ENCODE measurements at places on chromosomes 13 and 19.

GRCh38 chr19:47357788-47358680 lies 8.9 kb downstream of the DHX34 start:
- DNase-seq, result no peak

- DNase-seq, result no peak
Measured at GRCh38 chr13:32390048-32390447, 37.9 kb downstream of the N4BP2L1 start.

GRCh38 chr19:1113030-1113985 lies 9.5 kb downstream of the GPX4 start:
- peak; percentile 58 for DNase-seq

DNA sequence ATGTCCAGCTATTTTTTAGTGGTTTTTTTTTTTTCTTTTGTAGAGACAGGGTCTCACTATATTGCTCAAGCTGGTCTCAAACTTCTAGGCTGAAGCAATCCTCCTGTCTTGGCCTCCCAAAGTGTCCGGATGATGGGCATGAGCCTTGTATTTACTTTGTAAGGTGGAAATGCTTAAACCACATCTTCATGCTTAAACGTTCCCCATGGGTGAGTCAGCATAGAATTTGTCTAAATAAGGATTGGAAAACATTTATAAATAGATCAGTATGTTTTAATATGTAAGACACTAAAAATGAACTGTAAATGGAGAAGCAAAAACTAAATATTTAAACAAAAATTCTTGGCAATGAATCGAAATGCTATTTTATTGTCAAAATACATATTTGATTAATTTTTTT lies 698.0 kb downstream of the PCDH9 start:
- no peak for DNase-seq

DNA sequence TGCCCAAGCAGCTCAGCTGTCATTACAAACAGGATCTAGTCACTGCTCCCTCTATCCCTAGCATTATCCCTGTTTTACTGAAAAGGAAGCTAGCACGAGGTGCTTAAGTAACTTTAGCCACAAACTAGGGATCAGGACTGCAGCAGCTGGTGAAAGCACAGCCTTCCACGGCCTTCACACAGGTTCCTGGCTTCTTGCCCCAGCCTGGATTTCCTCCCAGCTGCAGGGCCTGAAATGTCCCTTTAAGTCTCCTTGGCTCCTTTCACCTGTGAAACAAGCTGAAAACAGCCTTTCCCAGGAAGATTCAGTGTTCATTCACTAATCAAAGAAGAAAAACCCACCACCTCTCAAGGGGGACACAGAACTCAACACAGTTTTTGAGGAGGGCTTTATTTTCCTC lies 754.5 kb downstream of the DIAPH3 start:
- no peak for DNase-seq

GRCh38 chr19:27966390-27966816 lies 1246.5 kb downstream of the UQCRFS1 start:
- DNase-seq, result peak; percentile 9

GRCh38 chr19:50646074-50646807 lies 3.0 kb upstream of the C19orf81 start:
- peak; percentile 37 for DNase-seq

GRCh38 chr13:42041011-42041683 lies 7.3 kb upstream of the DGKH start:
- peak; percentile 72 for DNase-seq

DNA sequence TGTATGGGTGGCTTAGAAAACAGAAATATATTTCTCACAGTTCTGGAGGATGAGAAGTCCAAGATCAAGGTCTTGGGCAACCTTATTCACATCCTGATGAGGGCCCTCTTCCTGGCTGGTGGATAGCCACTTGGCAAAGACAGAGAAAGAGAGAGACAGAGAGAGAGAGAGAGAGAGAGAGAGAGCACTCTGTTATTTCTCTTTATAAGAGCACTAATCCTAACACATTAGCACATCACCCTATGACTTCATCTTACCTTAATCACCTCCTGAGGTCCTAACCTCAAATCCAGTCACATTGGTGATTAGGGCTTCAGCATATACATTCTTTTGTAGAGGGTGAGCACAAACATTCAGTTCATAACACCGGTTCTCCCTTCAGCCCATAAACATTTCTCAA lies 430.3 kb downstream of the EFNB2 start:
- no peak for DNase-seq

- DNase-seq, result peak; percentile 74
Measured at GRCh38 chr19:1445185-1445931, 4.6 kb upstream of the APC2 start.

DNA sequence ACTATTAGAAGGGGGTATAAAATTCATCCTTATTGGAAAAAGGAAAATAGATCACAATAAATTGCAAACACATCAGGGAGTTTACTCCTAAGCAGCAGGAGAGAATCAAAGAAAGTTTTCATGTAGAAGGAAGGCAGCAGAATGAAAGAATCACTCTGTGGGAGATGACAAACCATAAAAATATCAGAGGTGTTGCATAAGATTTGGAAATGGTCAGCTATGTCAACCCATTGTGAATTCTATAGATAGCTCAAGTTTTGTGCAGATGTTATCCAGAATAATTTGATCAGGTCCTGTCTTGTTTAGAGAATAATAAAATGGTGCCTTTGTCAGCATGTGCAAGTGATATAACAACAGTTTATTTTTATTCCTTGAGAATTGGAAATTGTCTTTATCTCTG lies 622.4 kb downstream of the DCT start:
- DNase-seq, result no peak

- no peak for DNase-seq
Measured at GRCh38 chr13:76385586-76385985, 500.6 kb downstream of the KCTD12 start.

- no peak for DNase-seq
Measured at GRCh38 chr13:27975564-27976361, 6.6 kb upstream of the CDX2 start.

DNA sequence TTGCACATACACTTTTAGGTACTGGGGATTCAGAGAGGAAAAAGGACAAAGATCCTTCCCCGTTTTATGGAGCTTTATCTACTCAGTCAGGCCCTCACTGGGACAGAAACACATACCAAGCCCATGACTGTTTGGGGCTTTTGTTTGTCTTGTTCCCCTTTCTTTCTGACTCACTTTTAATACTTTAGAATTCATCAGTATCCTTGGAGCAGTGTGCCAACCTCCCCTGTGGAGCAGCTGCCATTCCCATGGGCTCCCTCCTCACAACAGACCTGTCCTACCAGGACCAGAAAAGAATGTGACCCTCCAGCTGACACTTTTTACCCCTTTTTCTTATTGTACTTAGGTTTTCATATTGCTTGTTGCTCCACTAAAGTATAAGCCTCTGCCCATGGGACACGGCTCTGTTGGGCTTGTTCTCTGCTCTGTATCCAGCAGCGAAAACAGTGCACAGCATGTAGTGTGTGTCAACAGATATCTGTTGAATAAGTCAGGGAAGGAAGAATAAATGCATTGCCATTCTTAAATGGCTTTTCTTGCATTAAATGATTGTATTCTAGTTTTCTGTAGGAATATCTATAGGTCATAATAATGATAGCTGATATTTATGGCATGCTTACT lies 431.1 kb downstream of the EFNB2 start:
- peak; percentile 90 for DNase-seq

DNA sequence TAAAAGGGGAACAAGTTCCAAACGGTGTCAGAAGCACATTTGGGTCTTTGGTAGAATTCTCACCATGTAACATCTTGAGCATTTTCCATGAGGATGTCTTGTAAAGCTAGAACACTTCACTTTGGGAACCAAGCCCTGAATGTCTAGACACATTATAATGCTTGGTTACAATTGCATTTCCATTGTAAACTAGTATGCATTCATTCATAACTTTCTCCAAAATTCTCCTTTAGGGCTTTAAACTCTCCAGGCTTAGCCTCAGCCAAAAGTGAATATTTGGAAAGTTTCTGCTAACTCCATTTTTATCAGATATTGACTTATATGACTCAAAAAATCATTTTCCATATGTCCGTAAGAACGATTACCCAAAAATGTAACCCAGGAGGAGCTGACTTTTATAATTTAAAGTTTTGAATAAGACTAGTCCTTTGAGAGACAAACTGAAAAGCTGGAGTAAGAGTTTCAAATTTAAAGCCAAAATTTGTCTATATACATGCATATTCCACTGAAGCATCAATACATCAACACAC lies 1170.4 kb downstream of the EFNB2 start:
- DNase-seq, result no peak

GRCh38 chr13:59088716-59089115 lies 1075.0 kb downstream of the DIAPH3 start:
- no peak for DNase-seq

GRCh38 chr13:27497563-27498230 lies 47.3 kb upstream of the MTIF3 start:
- DNase-seq, result no peak

GRCh38 chr13:35157143-35157755 lies 215.2 kb downstream of the NBEA start:
- DNase-seq, result peak; percentile 52

GRCh38 chr19:12064590-12065538 lies at the start of gene ZNF844:
Gene ZNF844 (plus strand): TSS chr19:12064731. CDS start chr19:12064874, 143 bp downstream.
- DNase-seq, result no peak

DNA sequence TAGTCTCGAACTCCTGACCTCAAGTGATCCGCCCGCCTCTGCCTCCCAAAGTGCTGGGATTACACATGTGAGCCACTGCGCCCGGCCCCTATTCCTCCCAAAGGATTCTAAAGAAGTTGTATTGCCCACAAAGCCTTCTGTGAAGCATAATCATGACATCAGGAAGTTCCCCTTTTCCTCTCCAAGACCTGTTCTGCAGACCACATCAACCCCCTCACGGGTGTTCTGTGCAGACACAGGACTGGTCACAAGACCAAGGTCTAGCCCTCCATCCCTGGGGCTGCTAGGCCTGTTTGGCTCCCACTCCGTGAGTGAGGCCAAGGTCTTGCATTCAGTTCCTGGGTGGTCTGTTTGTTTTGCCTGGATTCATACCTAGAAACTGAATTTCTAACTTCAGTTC lies 178.1 kb downstream of the FLT1 start:
- DNase-seq, result no peak

DNA sequence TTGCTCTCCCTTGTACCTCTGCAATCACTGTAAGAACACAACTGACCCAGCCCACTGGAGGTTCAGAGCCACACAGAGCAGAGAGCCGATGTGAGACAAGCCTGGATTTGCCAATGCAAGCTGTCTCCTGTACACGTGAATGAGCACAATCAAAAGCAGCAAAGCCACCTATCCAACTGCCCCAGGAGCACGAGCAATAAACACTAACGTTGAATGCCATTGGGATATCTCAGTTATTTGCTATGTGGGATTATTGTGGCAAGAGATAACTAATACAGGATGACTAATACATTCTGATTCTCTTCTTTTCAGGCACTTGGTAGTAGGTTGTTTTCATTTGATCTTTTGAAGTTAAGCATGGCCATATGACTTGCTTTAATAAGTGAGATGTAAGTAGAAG lies 85.2 kb upstream of the FAM216B start:
- no peak for DNase-seq

GRCh38 chr19:17703824-17704463 lies 15.3 kb upstream of the MAP1S start:
- DNase-seq, result no peak

GRCh38 chr13:21022056-21022979 lies 39.1 kb downstream of the LATS2 start:
- DNase-seq, result no peak

- no peak for DNase-seq
Measured at GRCh38 chr19:35908010-35908441, at the start of gene TYROBP. Gene TYROBP (minus strand): TSS chr19:35908295. CDS start chr19:35908228, 67 bp downstream.

DNA sequence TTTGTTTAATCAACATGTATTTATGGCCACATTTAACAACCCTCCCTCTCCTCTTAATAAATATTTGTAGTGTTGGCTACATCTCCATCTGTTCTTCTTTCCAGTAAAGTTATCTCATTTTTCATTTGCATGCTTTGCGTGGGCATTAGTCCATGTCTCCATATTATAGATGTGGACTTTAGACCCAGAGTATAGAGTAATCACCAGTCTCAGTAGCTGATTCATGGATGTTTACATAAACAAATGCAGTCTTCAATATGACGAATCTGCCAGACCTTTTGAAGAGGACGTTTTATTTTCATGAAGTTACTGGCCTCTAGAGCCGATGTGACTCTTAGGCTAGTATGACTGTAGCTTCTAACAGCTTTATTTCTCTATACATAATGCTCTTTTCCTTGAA lies 1546.2 kb downstream of the OLFM4 start:
- peak; percentile 32 for DNase-seq

GRCh38 chr19:7740682-7741054 lies 6.7 kb downstream of the CD209 start:
- no peak for DNase-seq

GRCh38 chr13:34310539-34310938 lies 492.6 kb downstream of the RFC3 start:
- no peak for DNase-seq

DNA sequence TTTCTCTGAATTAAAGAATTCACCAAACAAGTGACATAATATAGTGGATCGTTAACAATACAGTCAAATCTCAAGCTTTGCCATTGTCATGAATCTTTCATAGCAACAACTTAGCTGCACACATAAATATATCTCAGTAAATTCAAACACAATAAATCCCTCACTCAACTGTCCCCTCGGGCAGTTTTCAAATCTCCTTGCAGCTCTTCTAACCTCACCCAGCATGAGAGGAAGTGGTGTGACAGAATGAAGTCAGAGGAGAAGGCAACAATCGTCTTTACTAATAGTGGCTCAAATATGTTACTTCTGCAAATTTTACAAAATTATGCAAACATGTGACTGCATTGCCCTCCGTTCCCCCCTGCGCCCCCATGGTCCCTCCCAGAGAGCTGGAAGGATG lies 148.2 kb downstream of the RAP2A start:
- no peak for DNase-seq

DNA sequence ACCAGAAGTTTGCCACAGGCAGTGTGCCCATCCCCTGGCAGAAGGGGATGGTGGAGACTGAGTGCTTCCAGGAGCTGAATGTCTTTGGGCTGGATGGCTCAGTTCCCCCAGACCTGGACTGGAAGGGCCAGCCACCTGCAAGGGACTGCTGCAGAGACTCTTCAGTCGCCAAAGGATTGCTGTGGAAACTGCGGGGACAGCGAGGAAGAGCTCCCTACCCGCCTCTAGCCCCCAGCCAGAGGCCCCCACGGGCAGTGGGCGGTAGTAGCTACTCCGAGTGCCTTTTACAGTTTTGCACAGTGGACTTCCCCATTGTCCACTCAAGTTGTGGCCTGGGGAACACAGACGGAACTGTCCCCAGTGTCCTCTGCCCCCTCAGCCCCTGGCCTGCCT lies 138.5 kb downstream of the ZDHHC20 start:
- no peak for DNase-seq

- DNase-seq, result no peak
Measured at GRCh38 chr13:110702089-110702488, 3.8 kb downstream of the CARS2 start.

DNA sequence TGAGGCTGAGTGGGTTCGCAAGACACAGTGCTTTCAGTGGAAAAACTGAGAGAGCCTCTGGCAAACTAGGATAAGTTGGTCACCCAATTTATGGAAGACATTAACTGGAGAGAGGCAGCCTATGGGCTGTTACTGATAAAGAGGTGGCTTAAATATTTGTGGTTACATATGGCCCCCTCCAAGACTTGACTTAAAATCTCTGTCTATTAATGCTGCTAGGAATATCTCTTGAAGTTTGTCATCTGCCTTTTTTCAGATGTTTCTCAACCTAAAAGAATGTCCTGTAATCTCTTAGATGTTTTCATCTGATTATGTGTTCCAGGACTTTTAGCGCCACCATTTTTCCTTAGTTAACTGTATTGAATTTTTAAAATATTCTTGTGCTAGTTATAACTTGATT lies 54.6 kb downstream of the NAA16 start:
- DNase-seq, result no peak

GRCh38 chr13:50352720-50353480 lies 337.7 kb downstream of the KCNRG start:
- no peak for DNase-seq
